ENCODE measurements at places on chromosomes 2 and 18. TPM values are rescaled to one million over a fixed set of nuclear protein-coding genes. Genes with fewer than 3 reads are reported as not detected.

Gene UGT1A5
- total RNA-seq, result not detected

Gene SESTD1
- 25.2 TPM for total RNA-seq

Gene REG1B
- not detected for total RNA-seq

DNA sequence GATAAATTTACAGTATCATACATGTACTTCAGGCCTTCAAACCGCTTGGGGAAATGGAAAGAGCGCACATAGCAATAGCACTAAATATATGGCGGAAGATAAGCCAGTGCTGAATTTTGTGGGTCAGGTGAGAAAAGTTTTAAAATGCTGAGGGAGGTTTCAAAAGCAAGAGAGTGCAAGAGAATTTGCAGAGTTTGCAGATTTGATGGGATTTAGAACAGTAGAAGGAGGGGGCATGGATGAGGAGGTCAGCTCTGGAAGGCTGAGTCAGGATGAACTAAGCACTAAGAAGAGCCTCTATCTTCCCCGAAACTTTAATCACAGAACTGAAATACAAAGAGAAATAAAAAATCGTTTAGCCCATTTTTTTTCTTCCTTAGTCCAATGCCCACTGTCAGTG, 145.9 kb downstream of the DLGAP1 start:
- DNase-seq, result no peak

DNA sequence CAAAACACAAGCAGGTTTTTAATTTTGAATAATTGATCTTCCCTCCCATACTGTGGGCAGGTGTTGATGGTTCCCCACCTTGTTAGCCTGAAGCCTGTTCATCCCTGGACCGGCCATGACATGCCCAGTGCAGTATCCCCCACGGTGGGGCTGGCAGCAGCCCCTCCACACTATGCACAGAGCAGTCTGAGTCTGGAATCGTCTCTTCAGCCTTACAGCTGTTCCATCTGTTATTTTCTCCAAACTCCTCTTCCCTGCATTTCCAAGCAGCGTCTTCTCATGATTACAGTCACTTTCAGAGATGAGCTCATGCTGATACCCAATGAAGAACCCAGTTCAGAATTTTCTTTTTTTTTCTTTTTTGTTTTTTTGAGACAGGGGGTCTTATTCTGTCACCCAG, 68.2 kb downstream of the ADI1 start:
- DNase-seq, result no peak

DNA sequence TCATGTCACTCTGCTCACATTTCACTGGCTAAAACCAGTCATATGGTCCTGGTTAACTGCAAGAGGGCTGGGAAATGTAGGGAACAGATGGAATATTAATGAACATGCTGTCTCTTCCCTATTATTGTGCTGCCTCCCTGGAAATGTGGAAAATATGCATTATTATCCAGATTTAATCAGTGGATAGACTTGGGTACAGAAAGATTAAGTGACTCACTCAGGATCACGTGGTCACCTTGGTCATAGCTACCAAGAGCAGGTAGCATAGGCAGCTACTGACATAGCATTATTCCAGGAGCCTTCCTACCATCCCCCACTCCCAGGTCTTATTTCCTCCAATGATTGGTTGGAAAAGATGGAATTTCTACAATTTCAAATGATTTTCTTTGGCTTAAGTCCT, 141.1 kb downstream of the HRH4 start:
- DNase-seq, result no peak

- no peak for DNase-seq
Measured at GRCh38 chr2:54891909-54892308, 158.3 kb downstream of the RTN4 start.

DNA sequence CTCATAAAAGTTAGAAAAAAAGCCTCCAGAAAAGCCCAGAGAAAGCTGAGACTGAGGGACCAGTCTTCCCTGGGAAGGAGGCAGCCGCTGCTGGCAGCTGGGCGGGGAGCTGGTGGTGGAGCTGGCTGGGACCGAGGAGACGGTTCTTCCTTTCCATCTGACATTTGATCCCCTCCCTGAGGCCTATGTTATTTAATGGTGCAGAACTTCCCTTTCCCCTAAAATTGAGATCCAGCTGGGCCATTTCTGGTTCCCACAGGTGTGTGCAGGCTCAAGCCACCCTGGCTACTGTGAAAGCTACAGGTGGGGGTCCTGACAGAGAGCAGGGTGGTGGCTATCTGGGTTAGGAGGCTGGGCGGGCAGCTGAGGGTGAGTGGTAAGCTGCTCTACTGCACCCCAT, 81.5 kb upstream of the FZD7 start:
- DNase-seq, result no peak

Data from lung microvascular endothelial cell (primary cell).